Hematopoietic multipotent progenitor cell treated with erythropoietin and hydrocortisone succinate and interleukin-3 and kit ligand, for 15 days (in vitro differentiated cells): ENCODE measurements at places on chromosomes 11 and 22.

GRCh38 chr11:134749040-134749839, 337.2 kb upstream of the B3GAT1 start:
- DNase-seq, result no peak

DNA sequence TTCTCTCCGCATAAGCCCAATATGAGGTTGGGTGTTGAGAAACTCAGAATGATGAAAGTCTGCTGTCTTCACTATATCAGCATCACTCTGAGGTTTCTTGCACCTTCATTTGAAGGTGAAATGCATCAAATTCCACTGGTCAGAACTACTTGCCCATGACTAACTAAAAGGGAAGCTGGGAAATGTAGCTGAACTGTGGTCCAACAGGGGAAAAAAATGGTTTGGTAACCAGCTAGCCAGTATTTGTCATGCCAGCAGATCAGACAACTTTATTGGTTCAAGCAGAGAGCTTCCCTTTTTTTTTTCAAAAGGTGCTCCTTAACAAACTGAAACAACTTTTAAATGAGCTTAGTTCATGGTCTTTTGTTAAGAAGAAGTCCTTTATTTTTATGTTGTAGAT, 14.2 kb upstream of the PIK3C2A start:
- DNase-seq, result no peak

DNA sequence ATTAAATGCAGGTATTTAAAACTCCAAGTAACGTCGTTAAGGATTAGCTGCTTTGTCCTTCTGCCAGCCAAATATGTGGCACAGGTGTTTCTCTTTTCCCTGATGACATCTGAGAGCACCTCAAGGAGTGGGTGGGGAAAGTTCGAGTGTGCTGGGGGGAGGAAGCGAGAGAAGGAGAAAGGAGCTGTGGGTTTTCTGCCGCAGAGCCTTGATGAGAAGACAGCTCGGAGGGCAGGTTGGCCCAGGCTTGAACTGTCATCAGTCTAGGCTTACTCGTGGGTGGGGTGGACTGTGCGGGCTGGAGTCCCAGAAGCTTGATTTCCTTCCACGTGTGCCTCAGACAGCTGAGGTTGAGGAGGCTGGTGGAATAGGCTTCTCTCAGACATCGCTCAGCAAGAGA, 15.2 kb upstream of the SORL1-AS1 start:
- no peak for DNase-seq

DNA sequence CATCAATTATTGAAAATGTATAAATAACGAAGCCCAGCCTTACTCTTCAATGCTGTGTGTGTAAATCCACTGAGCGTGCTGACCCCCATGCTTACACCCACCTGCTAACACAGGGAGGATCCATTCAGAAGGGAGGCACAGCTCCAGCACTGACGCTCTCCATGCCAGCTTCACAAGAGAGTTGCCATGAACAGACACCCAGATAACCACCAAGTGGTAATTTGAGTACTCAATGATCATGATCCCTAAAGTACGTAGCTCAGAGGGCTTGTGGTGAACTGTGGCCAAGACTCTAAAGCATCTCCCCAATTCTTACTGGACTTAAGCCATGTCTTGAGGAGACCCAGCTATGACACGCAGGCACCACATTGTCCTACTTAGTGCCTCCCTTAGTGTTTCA, 98.7 kb downstream of the IGLL1 start:
- no peak for DNase-seq

- DNase-seq, result no peak
These were observed 4.7 kb upstream of the C11orf96 start for GRCh38 chr11:43937434-43938411.
